ENCODE measurements at places on chromosomes 12 and 14.

GRCh38 chr14:58705066-58705465, 67.3 kb downstream of the DACT1 start:
- DNase-seq = peak; percentile 58

DNA sequence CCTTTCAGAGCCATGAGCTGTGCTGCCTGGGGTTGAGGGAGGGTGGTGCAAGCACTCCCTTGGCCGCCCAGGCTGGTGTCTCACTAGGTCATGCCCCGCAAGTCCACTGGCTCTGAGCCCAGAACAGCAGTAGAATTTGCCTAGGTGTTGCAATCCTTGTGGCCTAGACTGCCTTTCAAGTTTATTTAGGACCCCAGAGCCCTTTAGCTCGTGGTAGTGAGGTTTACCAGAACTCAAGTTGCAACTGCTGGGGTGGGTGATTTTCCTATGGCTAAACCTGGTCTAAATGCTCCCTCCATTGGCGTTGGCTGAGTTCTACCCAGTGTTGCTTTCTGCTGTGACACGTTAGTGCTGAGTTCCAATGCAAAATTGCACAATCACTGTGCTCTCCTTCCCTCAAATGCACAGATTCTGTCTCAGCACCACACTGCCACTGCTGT, 287.2 kb downstream of the BCAT1 start:
- DNase-seq = peak; percentile 16

GRCh38 chr12:120115692-120116440, 687 bp downstream of the RAB35 start:
- peak; percentile 39 for DNase-seq

DNA sequence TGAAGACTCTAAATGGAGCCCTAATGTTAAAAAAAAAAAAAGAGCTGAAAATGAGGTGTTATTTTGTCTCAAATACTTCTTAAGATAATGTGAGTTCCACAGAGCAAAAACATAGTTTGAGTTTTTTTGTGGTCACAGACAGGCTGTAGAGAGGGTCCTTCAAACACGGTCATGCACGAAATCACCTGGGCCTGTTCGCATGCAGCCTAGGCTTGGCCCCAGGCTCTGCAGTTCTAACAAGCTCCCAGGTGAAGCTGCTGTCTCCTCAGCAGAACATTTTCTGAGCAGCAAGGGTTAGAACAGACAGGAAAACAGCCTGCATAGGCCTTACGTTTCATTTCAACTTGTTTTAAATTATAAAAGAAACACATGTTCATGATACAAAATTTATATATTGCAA, 65.4 kb upstream of the TBPL2 start:
- DNase-seq = no peak

DNA sequence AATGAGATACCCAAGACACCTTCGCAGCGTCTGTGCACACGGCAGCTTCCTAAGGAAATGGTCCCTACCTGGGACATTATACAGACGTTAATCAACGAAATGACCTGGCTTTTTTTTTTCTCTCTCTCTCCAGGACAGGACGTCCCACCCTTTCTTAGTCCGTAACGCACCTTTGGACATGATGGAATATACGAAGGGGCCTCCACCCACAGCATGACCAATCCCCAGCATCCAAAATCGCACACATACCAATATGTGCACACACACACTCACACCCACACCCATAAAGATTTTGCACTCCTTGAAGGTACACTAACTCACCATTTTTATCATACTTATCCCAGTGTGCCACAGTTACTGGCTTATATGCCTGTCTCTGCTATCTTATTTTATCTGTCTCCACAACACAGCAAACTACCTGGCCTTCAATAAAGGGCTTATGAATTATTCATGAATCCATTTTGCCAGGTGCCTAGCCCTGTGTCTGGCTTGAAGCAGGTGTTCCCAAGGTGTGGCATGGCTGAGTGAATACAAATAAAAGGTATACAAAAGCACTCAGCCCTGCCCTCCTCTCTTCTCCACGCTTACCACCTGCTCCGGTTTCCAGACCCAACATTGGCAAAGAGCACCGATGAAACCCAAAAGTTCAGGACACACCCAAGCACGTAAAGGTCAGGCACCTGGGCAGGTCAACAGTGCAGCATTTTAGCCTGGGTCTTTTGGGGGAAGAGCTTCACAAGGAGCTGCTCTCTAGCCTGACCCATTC, 2.2 kb downstream of the SCNN1A start:
- no peak for DNase-seq

DNA sequence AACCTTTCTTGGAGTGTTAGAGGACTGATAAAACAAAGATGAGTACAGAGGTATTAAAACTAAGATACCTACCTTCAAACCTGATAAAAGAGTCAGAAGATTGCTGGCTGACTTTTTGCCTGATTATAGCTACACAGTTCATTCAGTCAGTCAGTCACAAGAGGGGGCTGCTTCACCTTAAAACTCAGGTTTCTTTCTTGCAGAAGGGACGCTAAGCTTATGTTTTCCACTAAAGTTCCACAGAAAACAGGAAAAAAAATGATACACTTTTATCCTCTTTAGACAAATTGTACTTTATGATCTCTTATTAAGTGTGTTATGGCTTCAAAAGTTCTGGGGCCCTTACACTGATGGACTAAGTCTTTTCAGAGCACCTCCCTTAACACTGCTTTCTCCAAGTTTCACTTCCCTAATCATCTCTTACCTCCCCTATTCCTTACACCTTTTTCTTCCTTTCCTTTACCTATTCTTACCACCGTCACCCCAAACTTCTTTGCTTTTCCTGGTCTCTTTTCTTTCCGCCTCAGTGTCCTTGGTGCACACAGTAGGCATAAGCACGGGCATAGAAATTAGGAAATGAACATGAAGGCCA, 448.7 kb upstream of the OR4E1 start:
- DNase-seq = no peak

DNA sequence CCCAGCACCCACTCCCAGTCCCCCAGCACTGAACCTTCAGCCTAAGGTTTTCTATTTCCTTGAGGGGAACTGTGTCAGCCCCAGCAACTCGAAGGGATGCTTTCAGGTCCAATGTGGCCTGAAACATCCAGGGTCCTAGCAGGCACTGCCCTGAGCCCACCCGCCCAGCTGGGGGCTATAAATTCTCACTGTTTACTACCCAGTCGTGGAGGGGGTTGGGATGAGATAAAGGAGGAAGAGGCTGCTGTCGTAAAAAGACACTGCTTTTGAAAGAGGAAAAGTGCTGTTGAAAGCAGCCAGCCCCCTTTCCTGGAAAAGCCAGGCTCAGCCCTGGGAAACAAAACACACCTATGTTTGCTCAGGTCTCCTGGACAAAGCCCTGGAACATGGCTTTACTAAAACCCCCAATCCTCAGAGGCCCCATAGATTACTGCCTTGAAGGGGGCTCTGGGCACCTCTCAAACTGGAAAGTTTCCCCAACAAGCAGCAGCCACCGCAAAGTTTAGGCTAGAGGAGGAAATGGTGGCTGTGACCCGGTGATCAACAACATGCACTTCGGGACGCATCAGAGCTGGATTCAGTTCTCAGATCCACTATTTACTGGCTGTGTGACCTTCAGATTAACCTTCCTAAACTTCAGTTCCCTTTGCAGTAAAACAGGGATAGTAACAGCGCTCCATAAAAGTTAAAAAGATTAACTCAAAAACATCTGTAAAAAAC, 51.0 kb downstream of the ACTN1 start:
- DNase-seq = no peak

DNA sequence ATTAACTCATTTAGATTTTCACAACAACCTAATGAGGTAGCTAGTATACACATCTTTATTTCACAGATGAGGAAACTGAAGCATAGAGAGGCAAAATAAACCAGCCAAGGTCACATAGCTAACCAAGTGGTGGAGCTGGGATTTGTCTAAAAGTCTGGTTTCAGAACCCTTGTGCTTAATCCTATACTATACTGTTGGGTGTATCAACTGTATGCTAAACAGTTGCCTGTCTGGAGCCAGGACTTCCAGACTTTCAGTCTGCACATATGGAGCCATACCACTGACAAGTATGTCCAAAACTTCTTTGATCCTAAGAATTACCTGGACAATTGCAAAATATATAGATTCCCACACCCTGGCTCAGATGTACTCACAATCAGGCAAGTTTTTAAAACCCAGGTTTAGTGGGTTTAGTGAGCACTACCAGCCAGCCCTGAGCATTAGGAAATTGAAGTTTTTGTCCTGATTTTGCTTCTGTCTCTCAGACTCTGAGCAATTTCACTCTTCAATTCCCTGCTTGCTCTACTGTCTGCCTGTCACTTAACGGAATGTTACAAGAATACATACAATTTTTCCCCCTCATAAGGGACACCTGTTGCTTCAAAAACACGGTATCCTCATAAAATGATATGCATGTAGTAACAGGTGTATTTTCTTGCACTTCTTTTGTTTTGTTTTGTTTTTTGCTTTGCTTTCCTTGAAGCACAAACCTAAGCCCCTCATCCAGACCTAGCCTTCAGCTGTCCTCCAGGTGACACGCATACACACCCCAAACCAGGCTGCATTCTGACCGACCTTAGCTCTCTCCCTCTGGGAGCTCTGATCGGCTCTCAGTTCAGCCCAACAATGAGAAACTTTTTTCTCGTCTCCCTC, 9.6 kb upstream of the SALL2 start:
- no peak for DNase-seq

GRCh38 chr12:86081843-86082242, 174.3 kb downstream of the MGAT4C start:
- DNase-seq = no peak
